Activated gamma-delta T cell treated with anti-CD3 and anti-CD28 coated beads, Interleukin-2, amount 50 U/mL, for 16 hours (primary cell): ENCODE measurements at places on chromosomes 3 and 15.

DNA sequence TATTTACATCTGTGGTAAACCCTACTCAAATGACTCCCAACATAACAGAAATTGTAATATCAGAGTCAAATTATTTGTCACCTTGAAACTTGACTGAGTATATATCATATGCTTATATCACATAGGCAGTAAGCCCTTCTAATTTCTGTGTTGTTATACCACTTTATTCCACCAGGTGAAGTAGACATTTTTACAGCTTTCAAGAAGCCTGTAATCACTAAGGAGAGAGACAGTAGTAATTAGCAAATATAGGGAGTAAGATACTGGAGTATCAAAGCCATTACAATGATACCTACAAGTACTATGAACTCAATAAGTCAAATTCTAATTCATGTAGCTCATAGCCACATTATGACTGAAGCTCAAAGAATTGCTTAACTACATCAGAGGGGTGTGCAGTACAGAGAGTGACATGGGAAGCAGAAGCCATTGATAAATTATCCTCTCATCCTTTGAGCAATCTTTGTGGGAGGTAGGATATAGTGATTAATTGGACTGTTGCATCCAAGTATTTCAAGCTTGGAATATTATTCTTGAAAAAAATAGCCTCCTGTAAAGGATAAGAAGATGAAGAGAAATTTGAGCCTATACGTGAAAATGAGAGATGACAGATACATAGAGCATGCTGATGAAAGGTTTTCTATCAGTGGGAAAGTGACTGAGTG, 1005.9 kb downstream of the ZPLD1 start:
- DNase-seq: no peak

DNA sequence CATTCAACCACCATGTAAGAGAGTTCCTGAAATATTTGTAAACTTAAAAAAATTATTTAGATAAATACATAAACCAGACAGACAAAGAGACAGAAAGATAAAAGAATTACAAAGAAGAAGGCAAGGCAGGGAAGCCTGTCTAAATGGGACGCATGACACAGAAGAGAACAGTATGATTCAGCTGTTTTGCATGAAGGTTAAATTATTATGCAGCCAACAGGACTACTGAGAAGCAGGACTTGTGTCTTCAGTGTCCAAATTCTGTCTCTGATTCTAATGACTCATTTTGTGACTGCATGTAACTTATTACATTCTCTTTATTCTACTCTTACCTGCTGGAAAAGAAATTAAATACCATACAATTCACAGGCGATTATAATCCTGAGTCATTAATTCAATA, 340.4 kb upstream of the KCNMB2 start:
- no peak for DNase-seq

GRCh38 chr3:60096403-60096802, 1046.6 kb upstream of the CFAP20DC start:
- DNase-seq: no peak

DNA sequence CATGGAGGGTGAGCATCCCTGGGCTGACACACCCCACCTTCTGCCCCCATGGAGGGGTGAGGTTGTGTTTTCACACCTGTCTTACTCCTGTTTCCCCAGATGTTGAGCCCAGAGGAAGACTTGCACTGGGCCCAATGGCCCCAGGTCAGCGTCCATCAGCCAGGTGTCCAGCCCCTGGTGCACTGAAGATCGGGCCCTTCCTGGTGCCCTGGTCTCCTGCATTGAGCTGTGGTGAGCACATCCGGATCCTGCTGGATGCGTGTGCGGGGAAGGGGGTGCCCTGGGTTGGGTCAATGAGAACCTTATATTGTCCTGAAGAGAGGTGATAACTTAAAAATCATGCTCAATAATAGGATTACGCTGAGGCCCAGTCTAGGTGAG, 227.3 kb downstream of the SNRPN start:
- DNase-seq: no peak

DNA sequence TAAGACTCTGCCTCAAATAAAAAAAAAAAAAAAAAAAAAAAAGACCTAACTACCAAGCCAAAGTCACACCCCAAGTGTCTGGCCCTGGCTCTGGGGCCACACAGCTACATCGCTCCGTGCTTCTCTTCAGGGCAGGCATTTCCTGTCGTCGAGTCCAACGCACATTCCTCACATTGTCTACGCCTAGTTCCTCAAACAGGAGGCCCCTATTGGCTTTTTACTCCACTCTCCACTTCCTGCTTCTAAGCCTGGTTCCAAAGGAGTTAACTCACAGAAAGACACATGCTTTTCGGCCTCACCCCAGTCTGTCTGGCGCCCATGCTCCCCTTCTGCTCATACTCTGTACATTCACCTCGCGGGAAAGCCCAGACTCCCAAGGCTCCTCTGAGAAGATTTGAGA, 28.8 kb downstream of the KNG1 start:
- no peak for DNase-seq

DNA sequence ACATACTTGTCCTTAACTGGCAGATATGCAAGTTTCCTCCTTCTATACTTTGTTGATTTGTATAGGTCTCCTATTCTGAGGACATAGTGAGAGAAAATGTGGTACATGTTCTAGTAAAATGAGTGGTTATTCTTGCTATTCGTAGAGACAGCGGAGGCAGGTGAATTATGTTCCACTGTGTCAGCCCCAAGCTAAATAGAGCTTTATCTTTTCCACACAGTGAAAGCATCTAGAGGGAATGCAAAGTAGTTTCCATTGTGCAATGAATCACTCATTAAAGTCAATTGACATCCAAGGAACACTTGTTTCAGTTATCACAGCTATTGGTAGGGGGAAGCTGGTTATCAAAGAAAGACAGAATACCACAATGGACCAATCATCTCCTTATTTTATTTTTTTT, 262.4 kb downstream of the NLGN1 start:
- DNase-seq: no peak

GRCh38 chr15:73050561-73051295, 1.5 kb upstream of the NEO1 start:
- no peak for DNase-seq

DNA sequence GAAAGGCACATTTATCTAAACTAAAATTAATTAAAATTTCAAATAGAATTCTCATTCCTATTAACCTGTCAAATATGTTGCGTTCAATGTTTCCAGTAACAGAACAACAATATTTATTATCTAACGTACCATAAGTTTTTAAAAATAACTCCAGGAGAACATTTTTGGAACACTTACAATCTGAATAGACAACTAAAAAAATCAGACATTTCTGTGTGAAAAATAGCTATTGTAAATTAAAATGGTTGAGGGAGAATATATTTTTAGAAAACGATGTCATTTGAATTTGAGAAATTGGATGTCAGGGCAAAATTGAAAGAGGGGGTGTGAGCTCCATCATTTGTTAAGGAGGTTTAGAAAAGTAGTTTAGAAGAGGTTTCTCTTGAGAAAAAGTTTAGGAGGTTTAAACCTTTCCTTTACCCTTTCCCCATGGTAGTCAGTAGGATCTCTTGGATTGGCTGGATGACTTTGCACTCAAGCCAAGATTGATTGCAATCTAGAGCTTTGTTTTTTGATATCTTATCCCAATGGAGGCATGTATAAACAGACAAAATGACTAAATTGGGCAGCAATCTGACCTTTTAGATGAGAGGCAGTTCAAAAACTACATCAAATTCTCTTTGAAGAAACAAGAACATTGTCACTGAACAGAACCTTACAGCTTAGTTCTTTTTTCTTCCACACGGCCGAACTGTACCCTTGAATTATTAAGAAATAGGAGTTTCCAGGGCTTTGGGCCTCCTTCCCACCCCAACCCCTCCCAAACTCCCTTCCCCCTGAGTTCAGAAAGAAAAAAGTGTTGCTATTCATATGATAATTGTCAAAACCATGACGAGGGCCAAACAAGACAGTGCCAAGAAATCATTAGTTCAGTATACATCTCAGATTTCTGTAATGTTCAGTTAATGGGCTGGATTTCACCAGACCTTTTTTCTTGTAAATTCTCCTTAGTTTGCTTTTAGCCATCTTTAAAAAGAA, 79.7 kb upstream of the CDIN1 start:
- no peak for DNase-seq

DNA sequence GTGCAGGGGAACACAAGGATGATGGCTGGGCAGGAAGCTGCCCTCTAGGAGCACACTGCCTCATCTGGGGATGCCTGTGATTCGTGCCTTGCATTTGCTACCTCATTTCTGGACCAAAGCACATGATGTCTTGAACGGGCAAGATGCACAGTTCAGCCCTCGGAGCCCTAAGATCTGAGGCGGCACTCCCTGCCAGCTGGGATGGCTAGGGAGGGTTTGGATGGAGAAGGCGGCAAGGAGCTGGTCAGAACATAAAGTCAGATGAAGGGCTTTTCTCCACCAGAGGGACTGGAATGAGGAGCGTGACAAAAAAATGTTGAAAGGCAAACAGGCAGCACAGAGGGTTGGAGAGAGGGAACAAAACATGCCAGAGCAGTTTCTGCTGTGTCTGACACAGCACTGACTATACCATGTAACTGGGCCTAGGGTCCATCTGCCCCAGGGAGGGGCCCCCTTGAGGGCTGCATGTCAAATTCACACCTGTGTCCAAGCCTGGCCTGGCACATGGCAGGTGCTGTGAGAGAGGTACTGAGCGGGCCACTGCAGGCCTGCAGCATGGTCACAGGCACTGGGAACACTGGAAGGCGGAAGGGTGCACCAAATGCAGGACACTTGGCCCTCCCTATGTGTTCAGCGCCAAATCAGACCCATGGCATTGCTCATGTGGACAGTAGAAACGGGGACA, 21.7 kb downstream of the TMEM43 start:
- DNase-seq: no peak

GRCh38 chr3:134939978-134940377, 144.9 kb downstream of the EPHB1 start:
- DNase-seq: no peak

DNA sequence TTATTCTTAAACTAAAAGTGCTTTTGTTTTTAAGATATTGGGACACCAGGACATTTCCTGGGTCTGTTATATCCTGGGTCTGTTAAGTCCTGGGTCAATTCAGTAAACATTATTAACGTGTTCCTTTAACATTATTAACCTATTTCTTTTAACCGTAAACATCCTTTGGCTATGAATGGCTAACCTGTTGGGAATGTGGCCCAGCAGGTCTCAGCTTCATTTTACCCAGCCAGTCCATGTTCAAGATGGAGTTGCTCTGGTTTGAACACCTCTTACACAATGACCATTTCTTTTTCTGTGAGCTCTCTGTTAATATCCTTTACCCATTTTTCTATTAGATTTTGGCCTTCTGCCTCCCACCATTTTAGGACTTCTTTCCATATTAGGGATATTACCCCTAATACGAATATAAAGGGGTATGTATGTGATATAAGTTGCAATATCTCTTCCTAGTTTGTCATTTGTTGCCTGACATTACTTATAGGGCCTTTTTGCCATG, 88.9 kb upstream of the NEDD4 start:
- DNase-seq: no peak

DNA sequence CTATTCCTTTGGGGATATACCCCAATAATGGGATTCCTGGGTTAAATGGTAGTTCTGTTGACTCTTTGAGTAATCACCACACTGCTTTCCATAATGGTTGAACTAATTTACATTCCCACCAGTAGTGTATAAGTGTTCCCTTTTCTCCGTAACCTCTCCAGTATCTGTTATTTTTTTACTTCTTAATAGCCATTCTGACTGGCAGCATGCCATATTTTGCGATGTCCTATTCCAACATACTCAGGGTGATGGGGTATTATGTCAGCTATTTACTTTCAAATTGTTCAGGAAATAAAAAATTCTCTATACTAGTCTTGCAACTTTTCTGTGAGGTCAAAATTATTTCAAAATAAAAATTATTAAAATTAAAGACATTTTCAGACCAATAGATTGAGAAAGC, 9.1 kb upstream of the PARP14 start:
- no peak for DNase-seq

GRCh38 chr3:140655678-140656077, 22.2 kb upstream of the TRIM42 start:
- DNase-seq: no peak

DNA sequence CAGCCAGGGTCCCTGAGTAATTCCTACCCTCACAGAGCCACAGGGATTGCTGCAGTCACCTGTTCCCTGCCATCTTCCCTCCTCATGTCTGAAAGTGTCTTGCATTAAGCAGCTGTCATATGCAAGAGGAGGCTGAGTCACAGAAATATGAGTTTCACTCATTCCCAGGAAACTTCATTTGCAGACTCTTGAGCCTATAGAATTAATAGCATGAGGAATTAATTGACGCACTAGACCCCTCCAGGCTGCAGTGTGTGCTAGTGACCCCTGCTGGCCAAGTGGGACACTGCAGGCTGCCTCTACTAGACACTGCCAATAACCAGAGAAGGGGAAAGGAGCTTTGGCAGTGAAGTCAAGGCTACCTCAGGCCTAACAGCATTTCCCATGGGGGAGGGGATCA, 50.6 kb upstream of the SLC6A1 start:
- no peak for DNase-seq
